ENCODE measurements at places on chromosomes 2 and 18. TPM values are rescaled to one million over a fixed set of nuclear protein-coding genes. Genes with fewer than 3 reads are reported as not detected.

ZNF804A gene
- not detected for total RNA-seq

MYCN gene
- total RNA-seq: 0.73 TPM

LRRTM1 gene
- not detected for total RNA-seq

REG1B gene
- total RNA-seq: 4.9 TPM

IL1R1 gene
- total RNA-seq: 39.0 TPM

G6PC2 gene
- total RNA-seq: not detected

- no peak for DNase-seq
These were observed 58.0 kb upstream of the SMAD7 start for GRCh38 chr18:49008716-49009115.

- DNase-seq: no peak
These were observed 317.2 kb downstream of the TSN start for GRCh38 chr2:122072666-122073065.

- DNase-seq: no peak
These were observed 84.9 kb downstream of the SCN1A start for GRCh38 chr2:166042768-166043390.

DNA sequence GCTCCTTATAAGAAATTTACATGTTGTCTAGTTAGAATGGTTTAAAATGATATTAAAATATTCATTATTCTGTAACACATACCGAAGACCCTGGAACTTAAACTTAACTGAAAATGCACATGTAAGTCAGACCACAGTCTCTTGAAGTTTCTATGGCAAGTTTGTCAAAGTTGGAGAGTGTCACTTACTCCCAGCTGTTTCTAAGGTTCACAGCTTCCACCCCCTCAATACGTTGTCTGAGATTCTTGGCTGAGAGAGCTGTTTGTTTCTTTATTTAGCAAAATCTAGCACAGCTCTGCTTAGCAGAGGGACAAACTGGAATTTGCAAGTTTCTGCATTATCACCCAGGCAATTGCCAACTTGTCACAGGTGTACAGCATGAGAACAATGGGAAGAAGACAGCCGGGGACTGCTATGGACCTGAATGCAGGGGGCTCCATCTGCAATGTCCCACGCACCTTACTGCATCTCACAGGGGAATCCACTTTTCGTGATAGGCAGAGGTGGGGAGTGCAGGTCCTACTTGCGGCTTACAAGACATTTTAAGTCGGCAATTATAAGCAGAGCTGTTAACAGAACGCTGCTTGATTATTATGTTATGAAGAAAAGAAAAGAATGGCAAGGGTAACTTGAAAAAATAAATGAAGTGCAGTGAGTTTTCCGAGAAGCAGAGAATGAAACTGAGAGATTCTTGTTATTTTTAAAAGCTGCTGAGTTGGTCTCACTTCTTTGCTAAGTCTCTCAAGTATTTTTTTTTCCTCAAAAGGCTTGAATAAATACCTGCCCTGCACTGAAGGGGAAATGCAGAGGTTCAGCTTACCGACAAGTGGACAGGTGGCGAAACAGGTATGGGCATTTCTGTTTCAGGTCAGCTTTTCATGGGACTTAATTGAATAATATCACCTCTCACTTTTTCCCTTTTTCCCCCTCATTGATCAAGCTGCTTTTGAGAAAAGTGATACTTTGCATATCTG is 1072.1 kb upstream of the FANCL start:
- DNase-seq: no peak

DNA sequence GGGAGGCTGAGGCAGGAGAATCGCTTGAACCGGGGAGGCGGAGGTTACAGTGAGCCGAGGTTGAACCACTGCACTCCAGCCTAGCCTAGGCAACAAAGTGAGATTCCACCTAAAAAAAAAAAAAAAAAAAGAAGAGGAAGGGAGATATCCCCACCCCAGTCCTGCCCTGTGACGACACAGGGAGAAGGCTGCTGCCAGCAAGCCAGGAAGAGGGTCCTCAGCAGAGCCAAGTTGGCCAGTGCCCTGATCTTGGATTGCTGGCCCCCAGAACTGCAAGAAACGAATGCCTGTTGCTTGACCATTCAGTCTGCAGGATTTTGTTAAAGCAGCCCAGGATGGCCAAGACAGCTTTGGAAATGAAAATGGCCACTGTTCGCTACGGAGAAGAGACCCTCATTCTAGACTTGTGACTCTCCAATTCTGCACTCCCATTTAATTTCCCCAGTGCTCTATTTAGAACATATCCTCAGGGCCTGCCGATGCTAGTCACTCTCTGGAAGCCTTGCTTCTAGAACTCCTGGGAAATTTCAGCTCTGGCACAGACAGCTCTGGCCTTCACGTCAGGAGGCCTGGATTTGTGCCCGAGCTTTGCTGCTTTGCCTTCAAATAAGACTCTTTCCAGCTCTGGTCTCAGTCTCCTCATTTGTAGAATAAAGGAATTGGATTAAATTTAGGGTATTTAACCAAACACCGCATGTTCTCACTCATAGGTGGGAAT is 15.7 kb upstream of the AMMECR1L start:
- DNase-seq: peak; percentile 74

- DNase-seq: no peak
These were observed 593.7 kb downstream of the NRXN1 start for GRCh38 chr2:50438259-50438658.

- DNase-seq: no peak
These were observed 11.1 kb upstream of the SATB2 start for GRCh38 chr2:199468561-199469513.

GRCh38 chr2:67828066-67828465 is 234.7 kb downstream of the C1D start:
- DNase-seq: no peak

GRCh38 chr2:142130111-142131009 is 456 bp downstream of the LRP1B start:
- peak; percentile 67 for DNase-seq

DNA sequence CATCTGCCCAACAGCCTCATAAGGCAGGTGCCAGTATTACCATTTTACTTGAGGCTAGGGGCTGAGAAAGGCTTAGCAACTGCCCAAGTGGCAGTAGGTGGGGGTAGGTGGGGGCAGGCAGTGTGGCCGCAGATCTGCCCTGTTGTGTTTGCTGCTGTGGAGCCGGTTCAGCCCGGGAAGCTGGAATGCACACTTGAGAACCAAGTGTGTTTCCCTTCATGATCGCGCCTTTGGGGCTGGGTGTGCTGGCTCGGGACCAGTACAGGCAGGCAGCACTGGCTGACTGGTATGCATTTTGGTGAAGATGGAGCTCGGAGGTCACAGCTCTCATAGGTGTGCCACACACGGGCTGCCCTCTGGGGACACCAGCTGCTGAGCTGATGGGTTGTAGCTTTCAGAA is 85.1 kb downstream of the CABLES1 start:
- DNase-seq: no peak

DNA sequence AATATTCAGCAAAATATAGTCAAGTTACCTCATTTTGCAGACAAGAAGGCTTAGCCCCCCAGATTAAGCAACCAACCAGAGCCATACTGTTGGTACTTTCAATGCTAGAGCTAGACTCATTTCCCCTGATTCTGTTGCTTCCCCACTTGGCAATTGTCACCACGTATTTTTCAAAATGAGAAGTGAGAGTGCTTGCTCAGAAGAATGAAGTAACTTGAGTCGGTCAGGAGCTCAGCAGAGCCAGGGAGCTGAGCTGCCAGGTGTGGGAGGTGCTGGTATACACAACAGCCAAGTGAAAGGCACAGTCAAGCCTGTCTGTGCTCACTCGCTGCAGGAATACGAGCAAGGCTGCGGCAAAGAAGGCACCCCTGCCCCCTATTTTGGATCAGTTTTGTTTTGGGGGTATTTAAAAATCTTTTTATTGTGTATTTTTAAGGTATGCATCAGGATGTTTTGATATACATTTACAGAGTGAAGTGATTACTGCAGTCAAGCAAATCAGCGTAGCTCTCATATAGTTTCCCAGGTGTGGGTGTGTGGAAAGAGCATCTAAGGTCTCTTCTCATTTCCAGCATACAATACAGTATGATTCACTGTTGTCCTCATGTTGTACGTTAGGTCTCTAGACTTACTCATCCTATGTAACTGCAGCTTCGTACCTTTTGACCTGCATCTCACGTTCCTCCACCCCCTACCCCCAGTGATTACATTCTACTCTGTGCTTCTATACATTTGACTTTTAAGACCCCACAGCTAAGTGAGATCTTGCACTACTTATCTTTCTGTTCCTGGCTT is 62.4 kb downstream of the MRPS9 start:
- DNase-seq: no peak

Data from left lobe of liver (tissue), 2 donors.